ENCODE measurements at places on chromosomes 7 and 10.

DNA sequence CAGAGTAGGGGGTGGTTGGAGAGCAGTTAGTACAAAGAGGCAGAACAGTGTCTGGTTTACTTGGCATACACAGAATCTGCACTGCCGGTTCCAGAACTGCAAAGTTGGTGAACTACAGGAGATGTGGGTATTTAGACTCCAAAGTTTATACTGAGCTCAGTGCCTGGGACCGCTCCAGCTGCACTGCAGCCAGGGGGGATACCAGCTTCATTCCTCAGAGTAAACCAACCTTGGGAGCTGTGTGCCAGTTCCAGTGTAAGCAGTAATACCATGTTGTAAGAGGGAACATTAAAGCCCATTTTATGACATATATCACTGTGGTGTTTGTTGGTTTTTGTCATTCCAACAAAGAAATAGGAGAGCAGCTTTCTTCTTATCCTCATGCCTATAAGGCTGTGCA lies 23.4 kb downstream of the LOXL4 start:
- DNase-seq = no peak

DNA sequence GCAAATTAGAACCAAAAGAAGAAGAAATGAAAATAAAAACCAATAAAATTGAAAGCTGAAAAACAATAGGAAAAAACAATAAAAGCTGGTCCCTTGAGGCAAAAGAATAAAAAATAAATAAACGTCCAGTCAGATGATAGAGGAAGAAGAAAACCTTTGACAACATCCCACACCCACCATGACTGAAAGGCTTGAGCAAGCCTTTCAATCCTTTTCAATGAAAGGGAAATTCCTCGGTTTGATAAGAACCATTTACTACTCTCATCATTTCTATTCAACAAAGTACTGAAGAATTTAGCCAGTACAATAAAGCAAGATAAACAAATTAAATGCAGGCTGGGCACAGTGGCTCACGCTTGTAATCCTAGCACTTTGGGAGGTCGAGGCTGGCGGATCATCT lies 3.8 kb downstream of the SLC25A40 start:
- no peak for DNase-seq

- no peak for DNase-seq
These were observed 36.9 kb downstream of the FOXL3 start for GRCh38 chr7:326809-327232.

- no peak for DNase-seq
These were observed 125.6 kb upstream of the FAM20C start for GRCh38 chr7:66741-67140.

Data from DMS79 (cell line).